ENCODE measurements at places on chromosomes 11 and 22.

GRCh38 chr22:23285734-23286133 lies 105.4 kb downstream of the BCR start:
- DNase-seq = no peak

DNA sequence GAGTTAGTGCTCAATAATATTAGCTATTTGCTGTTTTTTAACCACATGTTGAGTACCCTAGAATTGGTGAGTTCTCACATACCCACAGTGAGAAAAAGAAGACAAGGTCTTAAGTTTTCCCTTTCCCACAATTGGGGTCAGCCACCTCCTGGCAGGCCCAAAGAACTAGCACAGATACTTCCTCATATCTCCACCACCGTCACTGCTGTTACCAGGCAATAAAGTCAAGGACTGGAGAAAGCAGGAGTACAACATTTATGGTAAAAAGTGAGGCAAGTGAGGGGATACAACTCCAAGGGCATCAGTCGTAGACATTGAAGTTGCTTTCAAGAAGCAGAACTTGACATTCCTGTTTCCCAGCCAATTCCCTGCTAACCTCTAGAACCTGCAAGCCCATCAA lies 19.6 kb downstream of the ELP4 start:
- DNase-seq = no peak

DNA sequence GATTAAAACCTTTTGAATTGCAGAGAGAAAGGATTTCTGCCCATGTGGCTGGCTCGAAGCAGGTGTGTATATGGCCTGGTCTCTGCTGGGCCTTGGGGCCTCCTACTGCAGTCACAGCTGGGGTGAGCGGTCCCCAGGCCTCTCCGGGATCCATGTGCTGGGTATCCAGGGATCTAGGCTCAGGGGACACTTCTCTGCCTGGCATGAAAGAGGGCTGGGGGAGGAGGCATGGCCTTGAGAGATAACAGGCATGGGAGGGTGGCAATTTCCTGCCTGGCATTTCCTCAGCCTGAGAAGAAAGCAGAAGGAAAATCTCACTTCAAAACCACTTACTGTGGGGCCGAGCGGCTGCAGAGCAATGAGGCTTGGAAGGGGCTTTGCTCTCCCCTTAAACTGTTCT lies 20.3 kb upstream of the PARVG start:
- DNase-seq = no peak

DNA sequence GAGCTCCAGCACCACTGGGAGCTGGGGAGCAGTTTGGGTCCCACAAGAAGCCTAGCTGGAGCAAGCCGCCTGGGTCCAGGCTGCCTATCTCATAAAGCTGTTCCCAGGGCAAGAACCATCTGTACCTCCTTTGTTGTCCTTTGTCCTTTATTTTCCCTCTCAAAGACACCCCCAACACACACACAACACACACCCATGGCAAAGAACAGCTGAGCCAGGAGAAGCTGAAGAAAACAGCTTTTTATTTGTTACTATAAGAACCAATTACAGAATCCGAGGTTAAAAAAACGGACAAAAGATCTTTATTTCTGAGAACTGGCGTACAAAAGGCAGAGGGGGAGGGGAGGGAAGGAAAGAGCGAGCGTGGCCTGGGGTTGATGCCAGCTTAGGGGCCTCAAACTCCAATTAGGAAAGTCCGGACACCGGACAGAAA lies 1.7 kb upstream of the TUT1 start:
- DNase-seq = no peak

DNA sequence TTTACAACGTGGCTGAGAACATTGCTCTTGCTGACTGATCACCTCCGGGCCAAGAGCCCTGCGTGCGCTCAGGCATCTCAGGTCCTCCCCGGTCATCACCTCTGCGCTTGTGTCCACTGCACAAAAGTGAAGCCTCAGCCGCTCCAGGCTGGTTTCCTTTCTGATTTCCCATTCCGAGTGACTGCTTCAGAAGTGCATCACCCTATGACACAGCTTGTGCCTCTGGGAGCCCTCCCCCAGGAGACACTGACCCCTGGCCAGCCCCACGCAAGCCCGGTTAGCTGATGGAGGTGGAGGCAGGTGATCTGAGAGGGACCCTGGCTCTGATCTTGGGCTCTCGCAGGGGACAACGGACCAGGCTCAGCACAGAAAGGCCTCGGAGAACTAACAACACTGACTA lies 38.3 kb upstream of the GNB1L start:
- no peak for DNase-seq

- no peak for DNase-seq
Measured at GRCh38 chr22:21042978-21043859, 2.5 kb upstream of the LRRC74B start.

DNA sequence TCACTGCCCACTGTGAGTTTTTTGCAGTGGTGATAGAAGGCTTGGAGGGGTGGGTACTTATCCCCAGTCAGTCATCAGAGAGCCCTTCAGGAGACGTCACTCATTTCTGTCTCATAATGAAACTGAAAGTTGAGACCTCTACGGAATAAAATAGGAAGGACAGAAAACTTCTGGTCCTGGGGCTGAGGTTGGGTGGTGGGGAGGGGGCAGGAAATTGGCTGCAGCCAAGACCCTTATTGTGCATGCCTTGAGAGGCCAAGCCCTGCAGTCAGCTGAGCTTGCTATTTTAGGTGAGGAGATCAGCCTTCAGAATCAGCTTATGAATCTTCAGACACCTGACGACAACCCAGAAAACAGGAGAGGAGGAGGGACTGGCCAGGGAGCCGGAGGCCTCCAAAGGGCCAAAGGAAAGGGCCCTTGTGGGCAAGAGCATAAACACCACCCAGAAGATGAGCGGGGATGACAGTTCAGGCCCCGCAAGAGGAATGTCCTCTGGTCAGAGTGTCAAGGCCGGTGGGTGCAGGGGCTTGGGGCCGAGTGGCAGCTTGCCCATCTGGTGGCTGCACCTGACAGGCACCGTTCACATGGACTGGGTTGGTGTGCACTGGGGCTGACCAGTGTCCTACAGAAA lies 17.9 kb upstream of the ADA2 start:
- DNase-seq = no peak

GRCh38 chr11:128957202-128957482 lies 14.5 kb upstream of the TP53AIP1 start:
- no peak for DNase-seq

- no peak for DNase-seq
Measured at GRCh38 chr11:9573775-9574621, 528 bp downstream of the WEE1 start.

GRCh38 chr22:21632237-21632895 lies at the start of gene CCDC116:
Gene CCDC116 (plus strand): TSS chr22:21632760. CDS start chr22:21633182, 422 bp downstream.
- DNase-seq = no peak

DNA sequence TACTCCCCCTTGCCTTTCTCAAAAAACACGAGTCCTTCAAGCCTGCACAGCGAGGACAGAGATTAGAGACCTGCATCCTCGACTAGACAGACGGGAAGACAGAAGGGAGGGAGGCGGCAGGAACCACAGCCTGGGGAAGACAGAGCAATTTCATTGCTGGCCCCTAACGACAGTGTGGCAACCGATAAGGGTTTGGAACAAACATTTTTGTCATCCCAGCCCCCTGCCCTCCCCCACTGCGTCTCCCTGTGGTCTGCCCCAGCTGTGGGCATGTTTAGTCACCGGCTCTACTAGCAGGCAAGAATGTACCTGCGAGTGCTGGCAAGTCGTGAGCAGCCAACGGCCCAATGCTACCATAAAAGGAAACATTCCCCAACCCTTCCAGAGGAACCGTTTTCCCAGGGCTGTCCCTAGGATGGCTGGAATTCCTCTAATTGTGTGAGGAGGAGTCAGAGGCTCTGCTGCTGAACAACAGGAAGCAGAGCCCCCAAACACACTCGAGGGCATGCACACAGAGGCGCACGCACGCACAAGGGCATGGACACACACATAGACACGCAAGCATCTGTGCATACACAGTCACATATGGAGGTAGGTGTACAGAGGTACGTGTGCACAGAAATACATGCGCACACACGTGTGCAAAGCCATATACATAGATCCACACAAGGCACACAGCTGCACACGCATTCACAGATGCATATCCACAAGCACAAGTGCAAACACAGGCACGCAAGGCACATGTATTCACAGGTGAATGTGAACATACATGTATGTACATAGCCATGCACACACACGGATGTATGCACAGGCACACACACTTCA lies 58.3 kb downstream of the MYH9 start:
- DNase-seq = peak; percentile 79

GRCh38 chr22:25021976-25022711 lies 69.6 kb downstream of the KIAA1671 start:
- no peak for DNase-seq

- DNase-seq = no peak
Measured at GRCh38 chr22:25923914-25924313, 181.9 kb downstream of the MYO18B start.

All from AG09309 (cell line).